ENCODE measurements at places on chromosomes 2 and 18. TPM values are rescaled to one million over a fixed set of nuclear protein-coding genes. Genes with fewer than 3 reads are reported as not detected.

DNA sequence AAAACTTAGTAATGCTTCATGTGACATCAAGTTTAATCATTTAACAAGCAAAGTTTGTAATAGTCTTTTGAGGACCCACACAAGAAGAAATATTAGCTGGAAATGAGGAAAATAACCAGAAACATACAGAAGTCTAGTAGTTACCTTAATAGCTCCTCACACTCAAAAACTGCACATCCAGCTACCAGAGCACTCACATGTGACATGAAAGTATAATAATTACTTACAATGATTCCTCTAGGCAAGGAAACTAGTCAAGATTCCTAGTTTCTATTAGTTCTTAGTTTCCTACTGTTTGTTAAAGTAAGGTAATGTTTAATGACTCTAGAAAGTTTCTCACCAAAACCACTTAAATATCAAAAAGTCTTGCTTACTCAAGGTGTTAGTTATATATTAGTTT, 335.8 kb downstream of the RAD51AP2 start:
- no peaks in the 10 kb centered on the region for H3K27me3 ChIP-seq
- no peak overlapping the region for H3K27ac ChIP-seq
- H3K4me1 ChIP-seq, result no peaks in the 10 kb centered on the region

DNA sequence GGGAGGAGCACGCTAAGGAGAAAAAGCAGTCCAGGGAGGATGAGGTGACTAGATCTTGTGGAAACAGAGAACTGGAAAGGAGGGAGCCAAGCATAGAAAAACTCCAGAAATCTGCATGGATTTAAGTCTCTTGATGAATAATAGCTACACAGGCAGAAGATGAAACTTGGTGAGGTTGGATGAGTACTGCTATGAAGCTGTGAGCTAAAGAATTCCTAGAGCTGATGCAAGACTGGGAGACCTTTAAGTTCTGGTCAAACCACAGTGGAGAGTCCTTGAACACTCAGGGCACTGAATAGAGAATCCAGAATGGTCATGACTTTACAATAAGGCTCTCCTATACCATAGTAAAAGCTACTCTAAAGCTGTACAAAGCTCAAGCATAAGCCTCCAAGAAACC, 18.4 kb upstream of the PIEZO2 start:
- H3K4me1 ChIP-seq, result no peaks in the 10 kb centered on the region
- no peak overlapping the region for H3K4me3 ChIP-seq
- DNase-seq, result no peak
- H3K27ac ChIP-seq, result no peak overlapping the region

GRCh38 chr2:185108588-185108987, 510.3 kb downstream of the ZNF804A start:
- H3K27ac ChIP-seq, result no peak overlapping the region
- H3K4me3 ChIP-seq, result no peak overlapping the region
- no peak for DNase-seq
- H3K27me3 ChIP-seq, result no peaks in the 10 kb centered on the region

DNA sequence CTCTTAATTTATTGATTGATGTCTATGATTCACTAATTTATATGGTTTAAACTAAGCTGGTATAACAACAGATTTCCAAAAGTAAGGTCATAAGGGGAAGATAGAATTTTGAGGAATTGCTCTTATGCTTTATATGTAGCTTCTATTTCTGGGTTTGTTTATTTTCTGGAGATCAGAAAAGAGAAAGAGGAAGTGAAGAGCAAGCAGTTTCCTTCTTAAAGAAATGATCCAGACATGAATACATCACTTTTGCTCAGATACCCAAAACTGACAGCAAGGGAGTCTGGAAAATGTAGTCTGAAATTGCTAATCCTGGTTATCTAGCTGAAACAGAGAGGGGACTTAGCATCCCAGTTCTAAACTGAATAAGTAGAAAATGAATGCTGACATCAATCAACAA, 912.5 kb upstream of the CRIM1 start:
- no peaks in the 10 kb centered on the region for H3K27me3 ChIP-seq
- H3K4me3 ChIP-seq, result no peak overlapping the region
- DNase-seq, result no peak
- no peak overlapping the region for H3K27ac ChIP-seq
- no peaks in the 10 kb centered on the region for H3K36me3 ChIP-seq

GRCh38 chr18:58848685-58849084, 16.0 kb upstream of the ZNF532 start:
- no peak overlapping the region for H3K4me3 ChIP-seq
- no peaks in the 10 kb centered on the region for H3K27me3 ChIP-seq
- no peak for DNase-seq
- no peak overlapping the region for H3K27ac ChIP-seq
- peaks cover 10% of the 10 kb centered on the region for H3K4me1 ChIP-seq
- H3K36me3 ChIP-seq, result no peaks in the 10 kb centered on the region

LOXL3 gene
- polyA plus RNA-seq, result 16.9 TPM

FAM237A gene
- polyA plus RNA-seq, result not detected

UNC80 gene
- not detected for polyA plus RNA-seq
